Activated CD4-positive, CD25-positive, alpha-beta regulatory T cell (primary cell): ENCODE measurements at places on chromosomes 12 and 14.

- DNase-seq: no peak
Observed at GRCh38 chr14:59360923-59361794, 104.0 kb downstream of the GPR135 start.

- no peak for DNase-seq
Observed at GRCh38 chr12:57129321-57129842, 1.1 kb downstream of the LRP1 start.

DNA sequence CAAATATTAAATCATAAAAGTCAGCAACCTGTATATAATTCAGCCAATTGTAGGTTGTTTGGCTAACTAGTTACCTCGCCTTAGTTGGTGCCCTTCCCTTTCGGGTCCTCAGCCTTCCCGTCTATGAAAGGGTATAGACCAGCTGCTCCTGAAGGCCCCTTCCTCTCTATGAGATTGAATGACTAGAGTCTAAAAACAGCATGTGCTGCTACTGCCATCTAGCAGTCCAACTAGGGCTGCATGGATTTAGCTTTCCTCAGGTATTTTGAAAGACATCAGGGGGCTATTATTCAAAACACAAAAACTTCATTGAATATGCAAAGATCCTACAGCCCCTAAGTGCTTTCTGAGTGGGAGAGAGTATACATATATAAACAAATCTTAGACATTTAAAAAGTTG, 37.0 kb upstream of the TMEM263 start:
- DNase-seq: no peak

DNA sequence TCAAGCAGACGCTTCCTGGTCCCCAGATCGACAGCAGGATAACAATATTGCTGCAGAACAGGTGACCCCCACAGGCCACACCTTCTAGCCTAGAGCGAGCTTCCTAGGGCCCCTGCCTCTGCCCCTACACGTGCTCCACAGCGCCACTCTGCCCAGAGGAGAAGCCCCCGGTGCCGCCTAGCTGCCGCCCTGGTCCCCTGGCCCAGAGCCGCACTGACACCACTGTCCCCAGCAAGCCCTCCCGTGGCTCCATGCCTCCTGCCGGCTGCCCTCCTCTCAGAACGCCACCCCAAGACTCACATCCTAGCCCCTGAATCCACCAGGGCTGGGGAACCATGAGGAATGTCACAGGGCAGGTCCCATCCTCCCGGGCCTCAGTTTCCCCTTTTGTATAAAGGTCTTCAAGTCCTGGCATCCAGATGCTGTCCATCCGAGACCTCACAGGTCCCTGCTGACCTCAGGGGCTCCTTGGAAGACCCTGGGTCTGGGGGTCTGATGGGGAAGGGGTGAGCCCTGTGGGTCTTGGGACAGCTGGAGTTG, 31.0 kb downstream of the JAG2 start:
- no peak for DNase-seq

- DNase-seq: no peak
Observed at GRCh38 chr14:99478128-99478527, 2.5 kb downstream of the SETD3 start.

DNA sequence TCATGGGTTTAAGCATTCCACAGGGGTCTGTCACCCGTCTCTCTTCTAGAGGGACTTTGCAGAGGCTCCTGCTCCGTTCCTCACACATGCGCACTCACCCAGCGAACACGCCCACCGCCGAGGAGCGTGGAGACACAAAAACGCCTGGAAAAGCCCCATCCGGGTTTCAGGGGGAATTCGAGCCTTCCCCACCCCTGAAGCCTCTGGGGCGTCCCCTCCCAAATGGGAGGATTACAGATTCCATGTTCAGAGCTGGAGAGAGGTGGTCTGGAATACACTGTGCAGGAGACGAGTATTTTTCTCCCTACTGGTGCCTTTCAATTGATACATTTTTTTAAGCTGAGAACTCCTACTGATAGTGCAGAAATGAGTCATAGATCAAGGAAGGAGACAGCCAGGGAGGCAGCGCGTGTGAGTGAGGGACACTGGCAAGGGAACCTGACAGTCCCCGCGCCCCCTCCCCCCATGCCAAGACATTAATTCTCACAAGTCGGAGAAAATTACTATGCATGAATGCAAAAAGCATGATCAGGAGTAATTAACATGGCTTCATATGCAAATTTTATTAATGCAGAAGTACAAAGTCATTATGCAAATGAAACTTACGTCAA, 36.9 kb downstream of the BCL11B start:
- DNase-seq: no peak

GRCh38 chr12:128474916-128475315, 207.9 kb downstream of the TMEM132C start:
- no peak for DNase-seq

- DNase-seq: no peak
Observed at GRCh38 chr12:130121226-130122000, 40.9 kb upstream of the FZD10 start.

- DNase-seq: no peak
Observed at GRCh38 chr14:22597771-22598098, 365 bp upstream of the ABHD4 start.

DNA sequence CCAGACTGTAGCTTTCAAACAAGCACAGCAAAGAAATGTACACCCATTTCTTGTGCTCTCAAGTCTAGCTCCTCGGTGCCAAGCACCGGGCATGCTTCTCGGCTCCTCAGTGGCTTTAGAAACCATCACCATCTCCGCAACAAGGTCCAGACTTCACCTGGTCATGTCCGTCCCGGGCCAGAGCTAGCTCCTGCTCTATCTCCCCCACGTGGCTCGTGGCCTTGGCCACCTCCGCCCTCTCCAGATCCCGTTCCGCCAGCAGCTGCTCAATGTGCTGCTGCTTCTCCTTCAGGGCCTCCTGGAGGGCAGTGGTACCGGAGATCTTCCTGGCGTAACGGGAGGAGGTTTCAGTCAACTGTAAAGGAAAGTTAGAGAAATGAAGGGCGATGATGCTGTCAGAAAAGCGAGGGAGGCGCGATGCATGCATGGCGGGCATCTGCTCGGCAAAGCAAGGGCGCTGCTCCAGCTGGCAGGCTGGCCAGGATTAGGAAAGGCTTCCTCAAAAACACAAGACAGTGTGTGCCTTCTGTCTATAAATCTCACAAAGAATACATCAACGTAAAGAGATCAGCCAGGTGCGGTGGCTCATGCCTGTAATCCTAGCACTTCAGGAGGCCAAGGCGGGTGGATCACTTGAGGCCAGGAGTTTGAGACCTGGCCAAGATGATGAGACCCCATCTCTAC, 67.4 kb downstream of the CLIP1 start:
- no peak for DNase-seq

GRCh38 chr12:92726850-92727249, 24.1 kb downstream of the PLEKHG7 start:
- DNase-seq: no peak

- no peak for DNase-seq
Observed at GRCh38 chr12:94575645-94576403, 74.5 kb downstream of the TMCC3 start.

- DNase-seq: no peak
Observed at GRCh38 chr14:92905667-92906066, 17.3 kb upstream of the CHGA start.

- DNase-seq: no peak
Observed at GRCh38 chr12:14957551-14958168, 3.7 kb downstream of the ARHGDIB start.

DNA sequence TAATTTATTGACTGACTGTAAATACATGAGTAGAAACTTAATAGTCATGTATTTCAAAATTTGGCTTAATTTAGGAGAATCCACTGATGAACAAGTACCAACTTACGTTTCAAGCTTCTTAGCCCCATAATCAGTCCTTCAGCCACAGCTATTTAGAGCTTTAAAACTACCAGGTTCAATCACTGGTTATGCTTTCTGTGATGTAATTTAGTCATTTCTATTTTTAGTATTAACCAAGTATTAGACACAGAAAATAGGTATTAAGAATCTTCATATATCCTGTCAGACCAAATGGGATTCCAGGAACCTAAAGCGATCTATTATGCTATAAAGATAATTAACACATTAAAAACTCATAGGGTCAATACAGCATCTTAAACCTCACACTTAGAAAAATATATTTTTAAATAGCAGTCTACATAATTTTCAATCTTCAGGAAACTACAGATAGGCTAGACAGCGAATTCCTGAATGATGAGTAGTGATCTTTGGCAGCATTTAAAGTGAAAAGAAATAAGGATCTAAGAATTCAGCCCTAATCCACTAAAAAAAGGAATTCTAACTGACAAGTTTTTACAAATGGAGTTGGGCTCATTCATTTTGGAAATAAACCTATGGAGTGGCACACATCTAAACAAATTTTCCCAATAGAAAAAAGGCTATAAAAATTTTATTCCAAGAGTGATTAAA, 51.5 kb downstream of the ZC3H14 start:
- no peak for DNase-seq

GRCh38 chr12:31736472-31736871, 7.7 kb upstream of the AMN1 start:
- DNase-seq: no peak

GRCh38 chr14:60665177-60665550, 15.9 kb upstream of the SIX1 start:
- DNase-seq: no peak

GRCh38 chr14:100899884-100900771, 3.4 kb downstream of the RTL1 start:
- no peak for DNase-seq

DNA sequence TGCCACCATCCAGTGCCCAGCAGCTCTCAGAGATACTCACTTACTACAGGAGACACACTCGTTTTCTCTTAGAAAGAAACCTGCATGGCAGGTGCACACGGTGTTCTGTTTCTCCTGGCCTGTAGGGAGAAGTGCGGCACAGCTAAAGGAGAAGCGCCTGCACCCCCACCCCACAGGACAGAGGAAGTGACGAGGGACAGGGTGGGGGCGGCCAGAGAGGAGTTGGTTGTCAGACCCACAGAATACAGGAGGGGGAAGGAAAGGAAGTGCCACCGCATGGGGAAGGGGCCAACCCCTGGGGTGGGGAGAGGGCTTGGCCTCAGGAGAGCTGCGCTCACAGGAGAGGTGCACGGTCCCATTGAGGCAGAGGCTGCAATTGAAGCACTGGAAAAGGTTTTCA, 8.8 kb downstream of the TNFRSF1A start:
- DNase-seq: no peak

DNA sequence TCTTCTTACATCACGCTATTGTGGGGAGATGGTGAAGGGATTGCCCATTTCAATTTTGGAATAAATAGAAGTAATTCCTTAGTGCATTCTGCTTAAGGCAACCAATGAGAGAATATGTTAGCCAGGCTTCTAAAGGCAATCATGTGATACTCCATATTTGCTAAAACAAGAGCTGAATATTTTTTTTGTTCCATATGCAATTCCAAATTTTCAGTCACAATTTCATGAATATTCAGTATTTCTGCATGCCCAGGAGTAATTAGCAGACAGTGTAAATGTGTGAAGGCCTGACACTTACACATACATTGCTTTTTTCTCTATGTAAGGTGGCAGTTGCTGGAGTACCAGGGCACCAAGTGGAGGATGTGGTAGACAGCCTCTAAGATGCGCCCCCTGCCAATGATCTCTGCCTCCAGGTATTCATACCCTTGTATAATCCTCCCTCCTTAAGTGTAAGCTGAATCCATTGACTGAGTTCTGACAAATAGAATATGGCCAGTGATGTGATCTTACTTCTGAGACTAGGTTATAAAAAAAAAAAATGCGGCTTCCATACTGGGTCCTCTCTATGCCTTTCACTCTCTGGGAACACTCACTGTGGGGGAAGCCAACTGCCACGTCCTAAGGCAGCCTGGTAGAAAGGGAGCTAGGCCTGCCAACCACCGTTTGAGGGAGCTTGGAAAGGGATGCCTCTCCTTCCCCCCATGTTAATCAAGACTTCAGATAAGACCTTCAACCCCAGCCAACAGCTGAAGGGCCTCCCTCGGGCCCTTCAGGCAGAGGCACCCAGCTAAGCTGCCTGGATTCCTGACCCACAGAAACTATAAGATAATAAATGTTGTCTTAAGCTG, 62.7 kb upstream of the PTGR2 start:
- DNase-seq: no peak

GRCh38 chr12:87985069-87985675, 44.0 kb downstream of the C12orf50 start:
- DNase-seq: no peak

DNA sequence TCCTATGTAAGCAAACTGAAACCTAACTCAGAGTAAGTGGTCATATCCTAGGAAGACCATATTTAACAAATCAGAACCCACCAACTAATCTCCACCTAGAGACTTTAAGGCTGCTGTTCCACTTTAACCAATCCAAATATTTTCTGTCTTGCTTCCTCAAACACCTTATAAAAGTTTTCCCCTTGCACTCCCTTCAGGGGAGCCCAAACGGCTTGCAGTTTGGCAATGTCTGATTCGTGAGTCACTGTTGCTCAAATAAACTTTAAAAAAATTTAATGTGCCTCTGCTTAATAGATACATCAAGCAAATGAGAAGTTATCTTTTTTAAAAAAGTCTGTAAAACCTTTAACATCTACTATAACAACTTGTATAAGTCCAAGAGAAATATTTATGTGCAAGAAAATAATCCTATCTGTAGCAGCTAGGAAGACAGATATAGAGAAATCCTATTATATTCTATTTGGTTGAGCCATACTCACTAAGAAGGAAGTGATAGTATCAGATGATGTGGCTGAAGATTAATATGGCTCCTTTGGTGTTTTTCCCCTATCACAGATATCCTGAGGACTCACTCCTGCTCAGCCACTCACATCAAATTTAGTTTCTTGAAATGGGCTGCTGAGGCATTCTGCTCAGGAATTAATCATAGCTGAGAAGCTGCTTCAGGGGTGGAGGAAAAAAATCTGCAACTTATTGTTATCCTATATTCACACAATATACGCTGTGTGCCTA, 65.1 kb upstream of the DUSP6 start:
- DNase-seq: no peak

DNA sequence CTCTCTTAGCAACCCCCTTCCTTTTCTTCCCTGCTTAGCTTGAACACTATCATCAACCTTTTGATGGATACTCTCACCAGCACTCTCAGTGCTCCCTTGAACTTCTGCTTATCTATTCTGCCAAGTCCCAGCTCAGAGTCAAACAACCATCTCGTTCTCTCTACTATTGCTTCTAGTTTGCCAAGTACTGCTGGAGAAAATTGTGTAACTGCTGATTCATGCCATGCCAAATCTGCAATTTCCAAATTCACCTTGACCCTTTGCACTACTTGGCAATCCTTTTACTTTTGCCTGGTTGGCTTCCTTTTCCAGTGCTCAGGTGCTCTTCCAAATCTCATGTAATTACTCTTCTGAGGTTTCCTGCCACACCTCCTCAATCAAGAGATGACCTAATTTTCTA, 2.8 kb upstream of the CCDC196 start:
- DNase-seq: no peak

- no peak for DNase-seq
Observed at GRCh38 chr12:112568641-112569040, 149.9 kb downstream of the PTPN11 start.
